ENCODE measurements at places on chromosomes 12 and 14.

GRCh38 chr14:74829251-74829650 lies 46.7 kb downstream of the PROX2 start:
- no peak for DNase-seq

GRCh38 chr14:100900837-100901390 lies 2.6 kb downstream of the RTL1 start:
- DNase-seq = peak; percentile 86

DNA sequence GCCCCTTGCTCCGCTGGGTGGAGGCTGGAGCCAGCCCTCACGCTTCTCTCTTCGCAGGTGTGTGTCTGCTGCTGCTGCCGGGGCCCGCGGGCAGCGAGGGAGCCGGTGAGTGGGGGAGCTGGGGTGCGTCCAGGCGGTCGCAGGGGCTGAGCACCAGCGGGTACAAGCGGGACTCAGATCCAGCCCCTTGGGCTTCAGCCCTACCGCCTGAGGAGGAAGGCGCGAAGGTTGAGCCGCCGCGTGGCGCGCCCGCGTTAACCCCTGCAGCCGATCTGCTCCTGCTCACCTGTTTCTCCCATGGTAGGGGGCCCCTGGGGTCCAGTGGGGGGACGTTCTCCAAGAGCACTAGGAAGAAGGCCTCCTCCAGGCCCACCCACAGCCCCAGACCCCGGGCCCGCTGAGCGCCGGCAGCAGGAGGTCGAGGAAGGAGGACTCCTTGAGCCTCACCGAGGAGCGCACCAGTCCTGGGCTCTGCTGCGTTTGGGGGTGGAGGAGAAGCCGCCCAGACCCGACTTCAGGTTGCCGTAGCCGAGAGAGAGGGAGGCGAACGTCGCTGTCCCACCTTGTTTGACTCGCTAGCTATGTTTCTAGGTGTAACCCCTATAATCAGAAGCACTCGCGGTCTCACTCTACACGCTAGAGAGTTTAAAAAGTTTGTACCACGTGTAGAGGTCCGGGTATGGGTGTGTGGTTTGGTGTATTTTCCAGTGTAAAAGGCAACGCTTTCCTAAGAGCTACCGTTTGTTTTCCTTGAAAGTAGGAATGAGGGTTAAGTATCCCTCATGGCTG lies 834 bp downstream of the COCH start:
- peak; percentile 47 for DNase-seq

DNA sequence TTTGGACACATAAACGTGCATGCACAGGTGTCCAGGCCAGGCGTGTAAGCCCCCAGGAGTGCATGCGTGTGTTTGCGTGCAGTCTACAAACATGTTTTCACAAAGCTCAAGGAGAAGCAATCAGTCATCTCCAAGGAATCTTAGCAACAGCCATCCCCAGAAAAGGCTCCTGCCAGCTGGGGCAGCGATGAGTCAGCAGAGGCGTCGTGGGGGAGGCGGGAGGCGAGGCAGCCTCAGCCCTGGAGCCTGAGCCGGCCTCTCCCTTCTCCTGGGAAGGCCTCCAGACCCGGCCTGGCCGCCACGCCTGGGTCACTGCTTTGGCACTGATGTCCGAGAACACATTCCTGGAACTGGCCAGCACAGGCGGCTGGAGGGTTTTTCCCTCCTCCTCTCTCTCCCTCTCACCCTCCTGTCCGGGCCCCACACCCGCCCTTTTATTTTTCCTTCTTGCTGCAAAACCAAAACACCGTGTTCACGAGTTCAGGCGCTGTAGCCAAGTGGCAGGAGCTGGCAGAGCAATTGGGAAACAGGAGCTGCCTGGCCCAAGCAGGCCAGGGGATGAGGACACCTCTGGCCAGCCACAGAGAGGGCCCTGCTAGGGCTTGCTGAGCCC lies 92.7 kb downstream of the LRRC74A start:
- peak; percentile 56 for DNase-seq

GRCh38 chr14:100777366-100777817 lies 48.5 kb upstream of the MEG3 start:
- DNase-seq = no peak

GRCh38 chr12:121860257-121860656 lies 1.6 kb upstream of the HPD start:
- DNase-seq = no peak

DNA sequence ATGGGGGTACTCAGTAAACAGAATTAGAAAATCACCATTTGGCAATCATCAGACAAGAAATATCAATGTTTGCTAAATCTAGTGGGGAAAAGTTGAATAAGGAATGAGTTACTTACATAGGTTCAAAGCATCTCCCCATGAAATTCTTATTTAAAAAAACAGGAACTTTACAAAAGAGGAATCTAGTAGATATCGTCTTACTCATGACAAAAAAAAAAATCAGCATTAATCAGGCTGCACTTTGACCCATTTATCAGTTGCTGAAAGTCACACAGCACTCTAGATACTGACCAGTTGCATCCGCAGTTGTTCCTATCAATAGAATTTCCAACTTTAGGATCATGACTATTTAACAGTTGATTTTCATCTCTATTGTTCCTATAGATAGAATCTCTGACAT lies 5.8 kb upstream of the DICER1 start:
- no peak for DNase-seq

- no peak for DNase-seq
Measured at GRCh38 chr12:106141452-106141851, 2.7 kb upstream of the NUAK1 start.

GRCh38 chr12:120238217-120238616 lies 27.3 kb downstream of the PXN start:
- no peak for DNase-seq

DNA sequence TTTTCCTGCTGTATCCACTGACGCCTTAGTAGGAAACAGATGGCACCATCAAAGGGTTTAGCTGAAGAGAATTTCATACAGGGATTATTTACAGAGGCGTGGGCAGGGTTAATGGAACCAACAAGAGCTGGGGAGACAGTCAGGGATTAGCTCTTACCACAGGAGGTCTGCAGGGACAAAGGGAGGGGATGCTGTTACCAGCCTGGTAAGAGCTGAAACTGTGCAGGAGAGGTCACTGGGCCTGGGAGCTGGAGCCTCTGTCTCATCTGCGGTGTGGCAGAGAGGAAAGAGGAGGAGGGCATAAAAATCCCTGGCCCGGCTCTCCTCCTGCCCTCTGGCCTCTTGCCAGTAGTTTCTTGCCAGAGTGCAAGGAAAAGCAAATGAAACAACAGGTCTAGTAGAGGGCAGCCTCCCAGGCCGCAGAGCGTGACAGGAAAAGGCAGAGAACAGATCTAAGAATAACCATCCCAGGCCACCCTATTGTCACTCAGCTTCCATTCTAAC lies 18.9 kb upstream of the POC1B start:
- DNase-seq = peak; percentile 91

GRCh38 chr12:29907461-29907860 lies 123.7 kb upstream of the TMTC1 start:
- DNase-seq = no peak

DNA sequence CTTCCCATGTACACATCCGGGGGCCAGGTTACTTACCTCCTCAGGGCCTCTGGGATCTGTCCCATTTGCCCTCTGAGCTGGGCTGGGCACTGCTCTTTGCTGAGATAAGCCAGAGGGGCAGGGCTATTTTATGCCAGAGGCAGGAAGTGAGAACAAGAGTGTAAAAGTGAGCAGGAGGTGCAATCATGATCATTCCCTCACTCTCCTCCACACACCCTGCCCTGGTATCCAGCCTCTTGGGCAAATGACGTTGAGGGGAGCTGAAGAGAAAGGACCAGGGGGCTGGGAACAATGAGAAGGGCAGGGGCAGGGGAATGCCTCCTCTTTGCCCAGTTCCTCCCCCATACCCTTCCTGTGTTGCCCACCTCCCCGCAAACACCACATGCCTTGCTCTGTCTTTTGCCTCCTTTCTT lies 4.2 kb downstream of the LPAR5 start:
- DNase-seq = no peak

- DNase-seq = no peak
Measured at GRCh38 chr12:53950437-53950773, 4.3 kb upstream of the HOXC12 start.

GRCh38 chr12:122399592-122400373 lies 22.7 kb downstream of the CLIP1 start:
- peak; percentile 93 for DNase-seq

GRCh38 chr12:21073129-21073528 lies 57.9 kb upstream of the SLCO1B1 start:
- DNase-seq = no peak

DNA sequence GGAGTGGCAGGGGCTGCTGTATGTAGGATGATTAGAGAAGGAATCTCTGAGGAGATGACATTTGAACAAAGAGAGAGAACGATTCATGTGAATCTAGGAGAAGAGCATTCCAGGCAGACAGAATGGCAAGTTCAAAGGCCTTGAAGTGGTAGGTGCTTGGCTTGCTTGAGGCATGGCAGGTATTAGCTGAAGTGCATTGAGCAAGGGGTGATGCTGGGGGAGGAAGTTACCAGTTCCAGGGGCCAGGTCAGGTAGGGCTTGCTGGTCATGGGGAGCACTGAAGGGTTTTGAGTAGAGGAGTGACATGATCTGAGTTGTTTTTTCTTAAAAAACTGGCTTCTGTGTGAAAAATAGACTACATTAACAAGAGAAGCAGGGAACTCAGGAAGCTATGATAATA lies 71.8 kb downstream of the SPATS2 start:
- no peak for DNase-seq

- DNase-seq = no peak
Measured at GRCh38 chr12:115895247-115895646, 382.2 kb downstream of the MED13L start.

DNA sequence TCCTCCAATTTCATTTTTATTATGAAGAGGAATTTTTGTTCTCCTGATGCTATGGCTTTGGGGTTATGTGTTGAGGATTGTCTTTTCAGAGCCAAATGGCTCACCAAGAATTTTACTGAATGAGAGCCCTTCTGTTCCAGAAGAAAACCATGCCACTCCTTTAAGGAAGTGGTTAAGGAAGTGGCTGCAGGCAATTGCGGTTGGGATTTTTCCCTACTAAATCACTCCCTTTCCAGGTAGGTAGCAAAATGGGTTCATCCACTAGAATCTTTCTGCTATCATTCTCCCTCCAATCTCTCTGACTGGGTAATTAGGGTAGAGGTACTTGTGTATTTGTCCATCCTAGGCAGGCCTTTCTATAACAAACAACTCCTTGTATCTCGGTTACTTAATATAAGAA lies 163.1 kb downstream of the TTC8 start:
- no peak for DNase-seq

- DNase-seq = peak; percentile 80
Measured at GRCh38 chr12:58888131-58888783, 32.0 kb downstream of the LRIG3 start.

DNA sequence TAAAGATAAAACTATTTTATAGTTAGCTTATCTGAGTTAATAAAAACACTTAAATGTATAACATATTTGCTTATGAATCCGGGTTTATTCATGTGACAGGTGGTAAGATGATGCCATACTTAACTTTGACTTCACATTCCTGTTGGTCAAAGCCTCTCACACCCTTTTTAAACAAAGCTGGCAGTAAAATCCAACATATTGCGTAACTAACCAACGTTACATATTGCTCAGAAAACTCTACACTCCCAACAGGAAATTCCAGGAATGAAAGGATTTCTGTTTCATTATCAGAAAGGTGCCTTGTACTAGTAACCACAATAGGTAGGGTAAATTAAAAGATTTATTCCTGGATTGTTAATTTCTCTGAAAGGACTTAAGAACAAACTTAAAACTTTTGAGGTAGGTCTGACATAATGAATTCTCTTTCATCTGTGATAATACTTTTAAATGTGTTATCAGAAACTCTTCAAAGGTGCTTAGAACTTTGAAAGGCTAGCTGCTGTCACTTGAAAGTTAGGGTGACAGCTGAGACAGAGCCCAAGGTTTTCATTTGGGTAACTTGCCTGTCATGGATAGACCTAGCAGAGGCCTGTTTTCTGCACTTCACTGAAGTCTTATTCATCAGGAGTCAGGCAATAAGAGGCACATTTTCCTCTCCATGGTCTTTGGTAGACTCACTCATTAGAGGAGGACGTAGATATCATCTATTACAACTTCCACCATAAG lies 23.8 kb upstream of the CATSPERB start:
- DNase-seq = peak; percentile 15

DNA sequence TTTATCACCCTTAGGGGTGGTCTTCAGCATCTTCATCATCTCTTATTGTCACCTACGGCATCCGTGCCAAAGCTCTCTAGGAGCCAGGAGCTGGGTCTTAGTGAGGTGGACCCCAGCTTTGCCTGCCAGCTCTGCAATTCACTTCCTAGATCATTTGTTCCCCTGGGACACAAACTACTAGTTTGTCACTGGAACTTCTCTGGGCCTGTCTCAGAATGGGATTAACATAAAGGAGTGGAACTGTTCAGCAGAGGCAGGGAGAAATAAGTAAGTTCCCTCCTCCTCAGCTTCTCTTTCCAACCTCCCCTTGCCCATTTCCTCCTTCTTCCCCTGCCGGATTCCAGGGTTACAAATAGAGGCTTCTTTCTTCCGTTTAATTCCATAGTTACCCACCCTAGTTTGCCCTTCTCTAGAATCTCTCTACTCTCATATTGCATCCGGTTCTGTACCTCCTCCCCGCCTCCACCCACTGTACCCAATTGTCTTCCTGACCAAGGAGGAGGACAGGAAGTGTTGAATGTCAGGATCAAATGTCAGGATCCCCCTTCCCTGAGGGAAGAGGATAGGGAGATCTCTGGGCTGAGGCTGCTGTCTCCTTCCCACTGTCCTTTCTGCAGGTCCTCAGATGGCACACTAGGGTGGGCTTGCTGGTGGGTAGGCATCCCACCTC lies 25.0 kb downstream of the LARP4 start:
- DNase-seq = peak; percentile 40

GRCh38 chr12:104712968-104713367 lies 245.1 kb downstream of the SLC41A2 start:
- no peak for DNase-seq

DNA sequence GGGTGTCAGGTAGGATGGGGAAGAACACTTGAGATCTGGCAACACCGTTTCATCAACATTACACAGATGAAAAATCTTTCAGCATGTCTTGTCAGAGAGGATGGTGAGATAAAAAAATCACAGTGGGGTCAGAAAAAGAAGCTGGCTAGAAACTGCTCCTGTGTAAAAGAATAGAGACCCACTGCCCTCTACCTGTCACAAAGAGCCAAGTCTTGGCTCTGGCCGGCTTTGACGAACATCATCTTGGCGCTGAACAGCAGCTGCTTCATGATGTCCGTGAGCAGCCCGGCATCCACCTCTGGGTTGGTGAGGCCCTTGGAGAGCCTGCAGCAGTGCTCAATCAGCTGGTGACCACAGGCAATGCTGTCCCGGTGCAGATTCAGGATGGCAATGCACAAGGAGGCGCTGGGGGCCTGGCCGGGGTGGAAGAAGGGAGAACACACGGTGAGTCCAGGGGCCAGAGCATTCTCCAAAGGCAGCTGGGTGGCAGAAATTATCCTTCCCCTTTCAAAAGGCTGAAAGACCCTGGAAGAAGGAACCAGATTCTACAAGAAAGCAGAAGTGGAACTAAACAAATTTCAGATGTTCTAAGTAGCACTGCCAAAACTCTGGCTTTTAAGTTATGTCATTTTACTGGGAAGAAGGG lies 50.2 kb downstream of the ZFYVE26 start:
- DNase-seq = no peak

DNA sequence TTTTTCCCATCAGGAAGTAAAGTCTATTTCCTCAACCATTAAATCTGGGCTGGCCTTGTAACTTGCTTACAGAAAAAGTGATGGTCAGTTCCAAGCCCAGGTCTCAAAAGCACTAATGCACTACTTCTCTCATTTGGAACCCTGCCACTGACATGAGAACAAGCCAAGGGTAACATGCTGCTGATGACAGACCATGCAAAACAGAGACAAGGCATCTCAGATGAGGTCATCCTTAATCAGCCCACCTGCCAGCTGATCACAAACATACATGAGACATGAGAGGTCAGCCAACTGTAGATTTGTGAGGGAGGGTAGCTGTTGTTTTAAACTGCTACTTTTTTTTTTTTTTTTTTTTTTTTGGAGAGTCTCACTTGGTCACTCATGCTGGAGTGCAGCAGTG lies 16.2 kb downstream of the TWF1 start:
- DNase-seq = no peak

Measured in NCI-H510A treated with DMSO at 0.1 percent for 48 hours (cell line).